ENCODE measurements at places on chromosomes 13 and 19.

- no peak overlapping the region for H3K4me3 ChIP-seq
- no peak overlapping the region for H3K27ac ChIP-seq
- peaks cover 31% of the 10 kb centered on the region for H3K4me1 ChIP-seq
- H3K36me3 ChIP-seq: no peaks in the 10 kb centered on the region
These were observed 56.8 kb upstream of the KLF12 start for GRCh38 chr13:74190999-74191398.

GRCh38 chr13:44648392-44649103 lies 72.4 kb upstream of the TSC22D1 start:
- H3K36me3 ChIP-seq: no peaks in the 10 kb centered on the region
- peaks cover 37% of the 10 kb centered on the region for H3K27me3 ChIP-seq
- no peak overlapping the region for H3K4me3 ChIP-seq
- H3K4me1 ChIP-seq: peaks cover 22% of the 10 kb centered on the region
- DNase-seq: no peak

GRCh38 chr13:85662186-85662585 lies 137.0 kb downstream of the SLITRK6 start:
- DNase-seq: no peak
- no peak overlapping the region for H3K4me3 ChIP-seq
- no peak overlapping the region for H3K27ac ChIP-seq
- H3K4me1 ChIP-seq: no peaks in the 10 kb centered on the region
- H3K27me3 ChIP-seq: no peaks in the 10 kb centered on the region

GRCh38 chr13:85503797-85504196 lies 295.4 kb downstream of the SLITRK6 start:
- no peak for DNase-seq
- H3K4me3 ChIP-seq: no peak overlapping the region
- H3K4me1 ChIP-seq: no peaks in the 10 kb centered on the region
- no peak overlapping the region for H3K27ac ChIP-seq
- H3K27me3 ChIP-seq: no peaks in the 10 kb centered on the region

- H3K27ac ChIP-seq: no peak overlapping the region
- no peak for DNase-seq
- H3K36me3 ChIP-seq: peaks cover 91% of the 10 kb centered on the region
- peaks cover 18% of the 10 kb centered on the region for H3K4me1 ChIP-seq
- H3K4me3 ChIP-seq: no peak overlapping the region
These were observed 37.5 kb downstream of the SUGP2 start for GRCh38 chr19:18995804-18996241.

- H3K36me3 ChIP-seq: peaks cover 10% of the 10 kb centered on the region
- no peak overlapping the region for H3K27ac ChIP-seq
- H3K4me1 ChIP-seq: peaks cover 3% of the 10 kb centered on the region
- DNase-seq: no peak
- H3K4me3 ChIP-seq: no peak overlapping the region
- no peaks in the 10 kb centered on the region for H3K27me3 ChIP-seq
These were observed 14.1 kb downstream of the CARM1 start for GRCh38 chr19:10885201-10886169.

GRCh38 chr19:3893509-3894179 lies 13.2 kb downstream of the ATCAY start:
- DNase-seq: no peak
- no peaks in the 10 kb centered on the region for H3K36me3 ChIP-seq
- peaks cover 4% of the 10 kb centered on the region for H3K4me1 ChIP-seq
- H3K27ac ChIP-seq: no peak overlapping the region
- no peaks in the 10 kb centered on the region for H3K27me3 ChIP-seq

DNA sequence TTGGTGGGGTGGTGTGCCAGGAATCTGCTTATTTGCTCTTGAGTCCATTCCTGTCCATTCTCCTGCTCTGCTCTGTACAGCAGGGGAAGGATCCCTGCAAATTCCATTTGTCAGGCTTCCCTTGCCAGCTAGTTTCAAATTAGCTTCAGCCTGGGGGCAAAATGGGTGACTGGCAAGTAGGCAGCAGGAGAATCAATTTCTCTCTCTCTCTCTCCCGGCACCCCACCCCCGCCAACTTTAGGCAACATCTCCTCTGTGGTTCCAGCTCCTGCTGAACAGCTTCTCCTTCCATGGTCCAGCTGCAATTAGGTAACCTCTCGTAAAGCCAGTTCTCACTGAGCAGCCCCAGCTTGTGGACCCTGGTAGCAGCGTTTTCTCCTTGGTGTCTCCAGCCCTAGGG lies 6.7 kb upstream of the MYCBP2 start:
- H3K36me3 ChIP-seq: peaks cover 7% of the 10 kb centered on the region
- no peak overlapping the region for H3K4me3 ChIP-seq
- H3K4me1 ChIP-seq: peaks cover 21% of the 10 kb centered on the region

DNA sequence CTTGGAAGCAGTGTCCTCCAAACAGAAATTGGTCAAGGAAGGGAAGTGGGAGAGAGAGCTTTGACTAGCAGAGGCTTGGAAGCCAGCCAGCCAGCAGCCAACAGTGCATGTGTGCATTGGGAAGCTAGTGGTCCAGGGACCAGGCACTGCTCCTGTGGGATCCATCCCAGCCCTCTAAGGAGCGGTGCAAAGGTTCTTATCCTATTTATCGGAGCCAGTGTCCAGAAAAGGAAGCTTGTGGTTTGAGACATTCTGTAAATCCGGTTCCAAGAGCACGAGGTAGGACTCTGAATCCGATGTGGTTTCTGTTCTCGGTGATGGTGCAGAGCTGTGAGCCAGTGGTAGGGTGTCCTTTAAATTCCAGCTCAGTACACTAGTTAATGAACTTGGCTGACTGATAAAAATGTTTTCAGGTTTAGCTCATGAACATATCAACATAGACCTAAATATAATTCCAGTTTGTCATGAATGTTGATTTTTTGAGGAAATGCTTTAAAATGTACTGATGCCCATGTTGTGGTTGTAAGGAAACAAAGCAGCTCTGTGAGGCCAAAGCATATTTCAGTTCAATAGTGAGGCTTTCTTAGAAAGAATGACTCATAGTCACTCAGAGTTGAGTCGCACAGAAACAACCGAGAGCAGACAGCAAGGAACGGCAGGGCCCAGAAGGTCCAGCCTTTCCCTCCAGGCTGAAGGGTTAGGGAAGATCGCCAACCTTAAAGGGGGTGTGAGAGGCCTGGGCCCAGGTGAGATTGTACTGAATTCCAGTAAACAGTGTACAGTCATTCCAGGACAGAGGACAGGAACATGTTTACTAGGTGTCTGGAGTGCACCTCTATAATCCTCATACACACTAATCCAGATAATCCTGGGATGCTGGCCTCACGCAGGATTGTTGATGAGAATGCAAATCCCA lies 21.5 kb upstream of the GARRE1 start:
- H3K4me3 ChIP-seq: peak overlapping the region; percentile 46
- peaks cover 39% of the 10 kb centered on the region for H3K4me1 ChIP-seq
- H3K27ac ChIP-seq: peak overlapping the region; percentile 93
- DNase-seq: peak; percentile 45
- peaks cover 33% of the 10 kb centered on the region for H3K36me3 ChIP-seq

GRCh38 chr13:113090806-113091205 lies 14.8 kb upstream of the F7 start:
- no peaks in the 10 kb centered on the region for H3K4me1 ChIP-seq
- no peak overlapping the region for H3K27ac ChIP-seq
- H3K36me3 ChIP-seq: peaks cover 7% of the 10 kb centered on the region
- no peak for DNase-seq
- H3K27me3 ChIP-seq: no peaks in the 10 kb centered on the region

DNA sequence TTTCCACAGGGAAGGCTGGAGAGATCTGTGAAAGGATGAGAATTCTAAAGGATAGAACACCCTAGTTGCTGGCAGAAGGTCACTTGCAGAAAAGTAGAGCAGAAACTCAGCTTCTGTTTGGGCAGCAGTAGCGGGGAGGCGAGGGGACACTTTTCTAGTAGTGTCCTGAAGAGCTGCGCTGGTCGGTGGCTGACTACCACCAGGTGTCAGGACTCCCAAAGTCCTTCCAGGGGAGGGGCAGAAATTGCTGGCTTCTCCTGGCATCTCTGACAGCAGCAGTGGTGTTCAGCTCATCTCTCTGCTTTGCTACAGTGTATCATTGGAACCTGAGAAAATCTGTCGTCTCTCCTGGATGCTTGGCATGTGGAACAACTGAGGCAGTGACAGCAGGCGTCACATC lies 120.9 kb downstream of the ZDHHC20 start:
- no peak overlapping the region for H3K27ac ChIP-seq
- DNase-seq: no peak
- peaks cover 8% of the 10 kb centered on the region for H3K4me1 ChIP-seq
- no peaks in the 10 kb centered on the region for H3K27me3 ChIP-seq
- no peak overlapping the region for H3K4me3 ChIP-seq

All from activated T-cell treated with anti-CD3 and anti-CD28 coated beads, Interleukin-2, amount 50 U/mL, for 24 hours (primary cell).